ENCODE measurements at places on chromosomes 5 and 9. TPM values are rescaled to one million over a fixed set of nuclear protein-coding genes. Genes with fewer than 3 reads are reported as not detected.
A peak's percentile ranks its signal among the peaks of the same experiment; 100 is the strongest.

Gene GCNT4
- 0.27 TPM for total RNA-seq

Gene CDC20B
- total RNA-seq = not detected

GRCh38 chr9:76560481-76560922 lies 101.5 kb downstream of the GCNT1 start:
- no peak for DNase-seq

Gene ANKDD1B
- total RNA-seq = under 0.01 TPM

Gene SUSD3
- total RNA-seq = 28.0 TPM

- no peak for DNase-seq
These were observed 2.5 kb downstream of the TLE1 start for GRCh38 chr9:81686614-81687520.

- DNase-seq = no peak
These were observed 37.4 kb downstream of the SNX24 start for GRCh38 chr5:122882831-122883230.

Gene CWC27
- 7.5 TPM for total RNA-seq

DNA sequence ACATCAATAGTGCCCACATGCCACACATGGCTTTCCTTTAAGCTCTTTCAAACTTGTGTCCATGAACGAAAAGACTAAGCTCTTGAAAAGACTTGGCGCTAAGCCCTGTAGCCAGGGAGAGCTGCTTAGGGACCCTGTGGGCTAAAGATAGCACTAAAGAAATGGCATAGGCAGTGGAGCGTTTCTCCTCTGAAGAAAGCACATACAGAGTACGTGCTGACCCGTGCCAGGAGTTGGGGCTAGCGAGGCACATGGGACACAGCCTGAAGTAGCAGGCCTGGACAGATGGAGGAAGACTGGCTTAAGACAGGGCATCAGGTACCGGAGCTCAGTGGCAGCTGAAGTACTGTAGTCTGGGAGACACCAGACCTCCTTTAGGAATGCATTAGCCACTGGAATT lies 39.7 kb downstream of the ADGRV1 start:
- no peak for DNase-seq

Gene MLANA
- not detected for total RNA-seq

Gene C9
- not detected for total RNA-seq

Gene SLC9A3
- 3.5 TPM for total RNA-seq

DNA sequence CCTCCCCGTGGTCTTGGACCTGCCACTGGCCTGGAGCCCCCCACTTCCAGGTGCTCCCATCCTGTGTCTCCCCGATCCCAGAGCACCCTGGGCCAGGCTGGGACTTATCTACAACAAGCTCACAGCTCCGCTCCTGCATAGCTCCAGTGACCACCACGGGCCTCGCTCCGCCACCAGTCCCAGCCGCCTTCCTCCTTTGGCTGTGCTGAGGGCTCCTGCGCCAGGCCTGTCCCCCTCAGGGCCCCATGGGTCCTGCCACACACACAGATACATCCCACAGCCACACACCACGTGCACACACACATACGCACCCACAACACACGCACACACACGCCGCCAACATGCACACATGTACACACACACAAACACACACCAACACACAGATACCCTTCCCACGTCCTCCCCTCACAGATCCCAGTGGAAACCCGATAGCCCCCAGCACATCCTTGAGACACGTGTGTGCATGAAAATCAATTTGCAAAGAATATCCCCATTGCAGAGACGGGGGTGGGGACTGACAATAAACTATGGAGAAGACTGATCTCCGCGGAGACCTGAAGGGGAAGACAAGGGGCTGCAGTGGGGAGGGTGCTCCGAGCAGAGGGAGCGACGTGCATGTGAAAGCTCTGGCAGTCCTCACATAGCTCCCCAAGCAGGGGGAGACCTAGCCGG lies 18.5 kb upstream of the LAMC3 start:
- no peak for DNase-seq

- peak; percentile 61 for DNase-seq
These were observed 40.1 kb upstream of the TARS1 start for GRCh38 chr5:33400675-33401074.

Gene TAS2R1
- not detected for total RNA-seq

- DNase-seq = no peak
These were observed 172.8 kb upstream of the FSTL4 start for GRCh38 chr5:133785182-133785581.

GRCh38 chr9:25557645-25558300 lies 120.5 kb downstream of the TUSC1 start:
- DNase-seq = no peak

DNA sequence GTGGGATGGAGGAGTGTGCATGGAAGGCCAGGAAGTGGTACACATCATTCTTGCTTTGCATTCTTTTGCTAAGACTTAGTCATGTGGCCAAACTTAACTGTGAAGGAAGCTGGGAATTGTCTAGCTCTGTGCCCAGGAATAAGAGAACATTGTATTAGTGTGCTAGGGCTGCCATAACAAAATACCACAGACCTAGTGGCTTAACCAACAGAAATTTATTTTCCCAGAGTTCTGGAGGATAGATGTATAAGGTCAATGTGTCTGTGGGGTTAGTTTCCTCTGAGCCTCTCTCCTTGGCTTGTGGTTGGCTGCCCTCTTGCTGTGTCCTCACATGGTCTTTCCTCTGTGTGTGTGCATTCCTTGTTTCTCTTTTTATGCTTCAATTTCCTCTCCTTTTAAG lies 32.4 kb downstream of the NNT start:
- DNase-seq = no peak

GRCh38 chr9:106532306-106533015 lies 330.5 kb upstream of the ZNF462 start:
- DNase-seq = no peak

DNA sequence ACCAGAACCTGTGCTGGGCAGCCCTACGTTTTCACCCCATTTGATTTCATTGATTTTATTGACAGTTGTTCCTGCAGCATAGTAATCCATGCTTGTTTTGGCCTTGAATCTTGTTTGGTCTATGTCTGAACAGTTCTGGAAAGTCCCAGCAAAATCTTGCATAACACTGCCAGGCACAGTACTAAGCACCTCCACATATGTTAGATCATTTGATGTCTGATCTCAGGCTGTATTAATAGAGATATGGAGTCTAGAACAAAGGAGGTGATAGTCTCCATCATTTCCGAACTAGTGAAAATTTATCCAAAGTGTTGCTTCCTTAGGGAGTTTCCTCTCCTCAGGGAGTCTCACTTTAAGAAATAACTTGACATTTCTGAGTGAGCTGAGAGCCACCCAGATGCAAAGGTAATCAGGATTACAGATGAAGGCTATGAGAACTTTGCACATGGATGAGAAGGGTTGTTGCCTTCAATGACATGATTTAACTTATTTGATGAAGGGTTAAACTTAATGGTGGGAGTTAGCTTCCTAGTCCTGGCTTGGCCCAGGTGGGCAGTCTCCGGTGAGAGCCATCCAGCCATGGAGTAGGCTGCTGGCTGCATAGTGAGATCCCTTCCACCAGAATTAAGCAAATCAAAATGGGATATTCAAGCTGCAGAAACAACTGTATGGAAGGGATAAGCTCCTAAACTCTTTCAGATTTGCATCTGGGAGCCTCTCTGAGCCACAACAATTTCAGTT lies 173.8 kb upstream of the MVB12B start:
- DNase-seq = no peak
